Anterior cingulate cortex (tissue), 58 donors: ENCODE measurements at places on chromosomes 5 and 9.

GRCh38 chr5:136004436-136004835, 24.4 kb upstream of the TGFBI start:
- DNase-seq: no peak

DNA sequence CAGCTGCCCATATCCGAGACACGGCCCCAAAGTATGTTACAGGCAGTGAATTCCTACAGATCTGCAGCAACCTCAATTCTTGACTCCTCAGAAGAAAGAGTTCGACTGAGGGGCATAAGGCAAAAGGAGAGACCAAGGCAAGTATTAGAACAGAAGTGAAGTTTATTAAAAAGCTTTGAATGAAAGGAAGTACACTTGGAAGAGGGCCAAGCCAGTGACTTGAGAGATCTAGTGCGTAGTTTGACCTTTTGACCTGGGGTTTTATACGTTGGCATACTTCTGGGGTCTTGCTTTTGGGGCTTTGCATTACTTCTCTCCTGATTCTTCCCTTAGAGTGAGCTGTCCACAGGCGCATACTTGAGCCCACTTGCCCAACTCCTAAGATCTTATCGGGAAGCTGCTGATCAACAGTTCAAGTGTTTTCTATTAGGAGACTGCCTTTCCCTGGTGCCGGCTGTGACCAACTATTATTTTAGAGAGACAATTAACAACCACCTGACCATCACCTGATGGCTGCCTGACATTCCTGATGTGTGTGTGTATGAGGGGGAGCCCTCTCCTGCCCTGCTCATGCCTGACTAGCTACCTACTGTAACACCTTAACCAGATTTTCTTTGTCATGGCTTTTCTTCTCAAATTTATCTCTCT, 1.5 kb upstream of the DEPDC1B start:
- DNase-seq: no peak

- DNase-seq: no peak
Observed at GRCh38 chr5:67842806-67843205, 372.8 kb upstream of the PIK3R1 start.

DNA sequence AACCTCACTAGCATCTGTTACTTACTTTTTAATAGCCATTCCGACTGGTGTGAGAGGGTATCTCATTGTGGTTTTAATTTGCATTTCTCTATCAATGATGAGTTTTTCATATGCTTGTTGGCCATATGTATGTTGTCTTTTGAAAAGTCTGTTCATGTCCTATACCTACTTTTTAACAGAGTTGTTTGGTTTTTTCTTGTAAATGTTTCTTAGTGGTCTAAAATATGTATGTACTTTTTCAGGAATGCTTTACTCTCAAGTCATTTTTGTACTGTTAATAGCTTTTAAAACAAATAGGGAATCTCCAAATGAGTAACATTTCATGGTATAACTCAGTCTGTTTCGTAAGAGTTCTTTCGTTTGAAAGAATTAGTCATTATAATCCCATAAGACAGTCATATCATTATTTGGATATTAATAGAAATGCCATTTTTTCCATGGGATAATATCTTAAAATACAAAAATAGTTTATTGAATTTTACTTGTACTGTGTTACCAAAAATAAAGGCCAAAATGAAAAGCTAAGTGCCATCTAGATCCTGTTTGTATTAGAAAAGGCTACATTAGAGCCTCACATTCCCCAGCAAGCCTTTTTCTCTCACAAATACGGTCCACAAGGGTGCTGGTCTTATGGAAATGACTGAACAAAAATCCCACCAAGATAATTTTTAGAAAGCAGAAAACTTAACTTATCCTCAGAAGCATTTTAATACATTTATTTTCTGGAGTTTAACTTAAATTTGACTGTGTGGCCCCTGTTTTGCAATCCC, 247.7 kb downstream of the PJA2 start:
- no peak for DNase-seq

- no peak for DNase-seq
Observed at GRCh38 chr9:37730256-37730655, 23.3 kb upstream of the TRMT10B start.

GRCh38 chr9:127898433-127899127, 823 bp downstream of the ST6GALNAC6 start:
- no peak for DNase-seq

DNA sequence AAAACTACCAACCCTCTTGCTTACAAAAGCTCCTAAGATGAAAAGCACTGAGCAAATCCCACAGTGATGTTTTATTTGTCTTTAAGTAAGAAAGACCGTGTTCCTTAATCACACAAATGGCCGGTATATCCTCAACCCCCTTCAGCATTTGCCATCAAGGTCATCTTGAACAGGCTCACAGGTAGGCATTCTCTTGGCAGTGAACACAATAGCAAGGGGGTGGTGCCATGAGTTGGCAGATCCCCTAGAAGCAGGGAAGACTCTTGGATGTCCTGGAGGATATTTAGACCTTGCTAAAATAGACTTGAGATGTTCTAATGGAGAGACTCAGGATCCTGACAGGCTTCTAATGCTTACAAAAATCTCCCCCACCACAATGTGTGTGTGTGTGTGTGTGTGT, 323.0 kb downstream of the SPOCK1 start:
- DNase-seq: no peak

- DNase-seq: no peak
Observed at GRCh38 chr9:106932675-106933074, 69.7 kb downstream of the ZNF462 start.

DNA sequence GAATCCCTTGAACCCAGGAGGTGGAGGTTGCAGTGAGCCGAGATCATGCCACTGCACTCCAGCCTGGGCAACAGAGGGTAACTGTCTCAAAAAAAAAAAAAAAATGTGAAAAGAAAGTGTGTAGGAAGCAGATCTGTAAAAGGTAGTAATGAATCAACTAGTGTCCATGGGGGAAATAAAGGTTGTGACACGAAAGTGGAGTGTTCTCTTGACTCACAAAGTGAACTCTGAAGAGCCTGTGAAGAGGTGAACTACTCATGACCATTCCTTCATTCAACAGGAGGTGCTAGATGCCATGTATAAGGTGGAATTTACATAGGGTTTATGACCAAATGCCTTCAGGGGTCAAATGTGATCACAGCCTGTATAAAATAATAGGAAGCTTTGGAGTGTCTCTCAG, 12.8 kb downstream of the IQGAP2 start:
- DNase-seq: no peak

GRCh38 chr9:136624184-136624951, 38.3 kb upstream of the EGFL7 start:
- no peak for DNase-seq

DNA sequence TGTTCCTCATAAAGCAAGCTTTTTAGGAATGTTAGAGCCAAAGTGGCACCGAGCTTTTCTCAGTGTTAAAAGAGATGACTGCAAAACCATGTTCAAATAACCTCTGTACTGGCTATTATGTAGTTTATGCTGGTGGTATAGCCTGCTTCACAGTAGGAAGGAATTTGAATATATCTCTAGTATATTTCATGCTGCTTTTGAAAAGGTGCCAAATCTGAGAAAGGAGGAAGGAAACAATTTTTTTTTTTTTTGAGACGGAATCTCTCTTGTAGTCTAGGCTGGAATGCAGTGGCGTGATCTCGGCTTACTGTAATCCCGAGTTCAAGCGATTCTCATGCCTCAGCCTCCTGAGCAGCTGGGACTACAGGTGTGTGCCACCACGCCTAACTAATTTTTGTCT, 13.5 kb downstream of the CREBRF start:
- no peak for DNase-seq

DNA sequence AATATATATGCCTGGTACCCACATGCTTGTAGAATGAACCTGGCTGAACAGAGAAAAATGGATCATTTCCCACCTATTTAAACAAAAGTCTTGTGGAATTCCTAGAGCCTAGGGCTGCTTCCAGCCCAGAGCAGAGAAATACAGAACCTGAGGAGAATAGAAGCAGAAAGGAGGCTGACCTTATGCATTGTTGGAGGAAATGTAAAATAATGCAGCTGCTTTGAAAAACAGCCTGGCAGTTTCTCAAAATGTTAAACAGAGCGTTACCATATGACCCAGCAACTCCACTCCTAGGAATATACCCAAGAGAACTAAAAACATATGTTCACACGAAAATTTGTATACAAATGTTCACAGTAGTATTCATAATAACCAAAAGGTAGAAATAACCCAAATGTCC, 15.1 kb downstream of the MAPKAP1 start:
- no peak for DNase-seq

- no peak for DNase-seq
Observed at GRCh38 chr5:122129306-122129705, at the start of gene ZNF474. ZNF474 (plus strand) TSS chr5:122129546; CDS start chr5:122151991, 22,445 bp downstream.

GRCh38 chr9:114316605-114317230, 6.2 kb upstream of the ORM1 start:
- no peak for DNase-seq

- DNase-seq: no peak
Observed at GRCh38 chr5:2143646-2144353, 261.1 kb upstream of the IRX4 start.

DNA sequence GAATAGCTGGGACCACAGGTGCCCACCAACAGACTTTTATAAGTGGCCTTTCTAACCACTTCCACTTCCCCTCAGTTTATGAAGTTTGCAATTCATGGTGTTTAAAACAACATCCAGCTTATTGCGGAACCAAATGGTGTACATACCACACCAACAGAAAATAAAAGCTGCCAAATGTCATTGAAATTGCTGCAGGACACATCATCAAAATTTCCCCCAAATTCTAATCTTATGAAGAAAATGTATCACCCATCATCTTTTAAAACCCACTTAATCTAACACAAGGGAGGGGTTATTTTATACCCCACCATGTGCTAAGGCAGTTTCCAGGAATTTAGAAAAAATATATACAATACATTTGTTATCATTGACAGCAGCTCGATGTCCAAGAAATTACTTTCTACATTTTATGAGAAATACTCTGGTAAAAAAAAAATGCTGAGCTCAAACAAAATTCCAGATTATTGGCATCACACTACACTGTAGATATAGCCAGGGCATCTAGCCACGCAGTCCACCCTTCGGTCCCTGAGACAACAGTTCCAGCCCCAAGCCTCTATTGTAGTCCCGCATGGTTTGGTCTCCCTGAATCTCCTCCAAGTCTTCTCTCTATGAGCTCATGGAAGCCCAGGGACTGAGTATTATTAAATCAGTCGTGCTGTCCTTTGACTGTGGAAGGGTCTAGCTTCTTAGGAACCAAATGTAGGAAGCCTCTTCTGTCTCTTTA, 372.8 kb upstream of the SLC30A5 start:
- DNase-seq: no peak

DNA sequence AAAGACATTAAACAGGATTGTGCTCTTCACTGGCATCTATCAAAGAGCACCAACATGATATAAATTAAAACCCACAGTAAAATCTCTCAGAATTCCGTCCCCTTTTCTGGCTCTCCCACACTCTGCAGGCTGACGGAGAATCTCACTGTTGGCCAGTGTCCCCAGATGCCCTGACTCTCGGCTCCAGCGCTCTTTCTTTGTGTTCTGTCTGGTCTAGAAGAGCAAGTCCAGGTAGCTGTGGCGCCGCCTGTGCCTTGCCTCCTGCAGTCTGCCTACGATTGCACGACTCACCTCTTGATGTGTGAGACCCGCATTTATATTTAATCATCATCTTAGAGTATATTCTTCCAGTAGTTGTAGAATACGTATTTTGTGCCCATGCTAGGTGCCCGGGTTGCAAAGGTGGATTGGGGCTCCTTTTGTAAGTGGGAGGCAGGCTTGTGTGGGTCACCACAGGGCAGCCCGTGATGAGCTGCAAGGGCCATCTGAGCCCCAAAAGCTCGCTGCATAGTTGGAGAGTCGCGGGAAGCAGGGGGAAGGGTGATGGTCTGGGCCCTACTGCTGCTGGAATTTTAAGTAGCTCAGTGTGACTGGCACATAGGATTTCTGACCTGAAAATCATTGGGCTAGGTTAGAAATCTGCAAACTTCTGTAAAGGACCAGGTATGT, 55.6 kb downstream of the EHMT1 start:
- DNase-seq: no peak

DNA sequence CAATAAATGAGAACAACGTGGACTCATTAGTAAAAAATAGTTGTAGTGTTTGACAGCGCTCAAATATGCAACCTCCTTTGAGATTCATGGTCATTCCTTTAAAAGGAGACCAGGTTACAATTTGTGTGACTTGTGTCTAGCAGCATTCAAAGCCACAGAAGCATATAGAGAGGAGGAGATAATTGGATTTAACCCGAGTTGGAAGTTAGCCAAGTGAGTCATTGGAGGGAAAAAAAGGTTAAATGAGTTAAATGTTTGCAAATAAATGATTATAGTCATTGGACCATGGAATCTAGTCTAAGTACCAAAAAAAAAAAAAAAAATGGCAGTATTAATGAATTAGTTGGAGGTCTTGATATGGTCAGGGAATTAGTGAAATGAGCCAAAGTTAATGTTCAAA, 90.9 kb downstream of the ITGA1 start:
- DNase-seq: no peak

DNA sequence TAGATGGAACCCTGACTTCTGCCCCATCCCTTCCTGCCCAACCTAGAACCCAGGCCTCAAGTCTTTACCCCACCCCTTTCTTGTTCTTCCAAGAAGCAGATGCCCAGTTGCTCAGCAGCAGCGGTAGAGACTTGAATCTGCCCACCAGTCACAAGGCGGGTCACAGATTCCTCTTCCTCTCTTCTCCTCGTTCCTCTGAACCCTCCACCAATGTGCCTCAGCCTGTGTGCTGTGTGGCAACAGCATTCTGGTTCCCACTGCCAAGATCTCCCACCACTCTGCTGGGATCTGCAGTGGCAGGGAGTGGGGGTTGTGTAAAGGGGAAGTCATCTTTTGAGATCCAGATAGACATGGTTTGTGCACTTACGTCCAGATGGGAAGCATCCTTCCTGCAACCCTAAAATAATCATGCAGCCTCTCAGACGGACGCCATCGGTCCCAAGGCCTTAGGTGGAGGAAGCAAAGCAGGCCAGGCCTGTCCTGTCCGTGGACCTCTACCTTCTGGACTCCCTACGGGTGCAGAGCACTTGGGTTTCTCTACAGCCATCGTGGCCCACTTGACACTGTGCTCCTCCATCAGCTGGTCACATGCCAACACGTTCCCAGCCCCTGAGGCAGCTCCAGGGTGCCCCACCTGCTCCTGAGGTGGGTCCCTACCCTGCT, 7.7 kb upstream of the RPL26L1 start:
- no peak for DNase-seq

- no peak for DNase-seq
Observed at GRCh38 chr5:919356-920000, 26.8 kb downstream of the TRIP13 start.

DNA sequence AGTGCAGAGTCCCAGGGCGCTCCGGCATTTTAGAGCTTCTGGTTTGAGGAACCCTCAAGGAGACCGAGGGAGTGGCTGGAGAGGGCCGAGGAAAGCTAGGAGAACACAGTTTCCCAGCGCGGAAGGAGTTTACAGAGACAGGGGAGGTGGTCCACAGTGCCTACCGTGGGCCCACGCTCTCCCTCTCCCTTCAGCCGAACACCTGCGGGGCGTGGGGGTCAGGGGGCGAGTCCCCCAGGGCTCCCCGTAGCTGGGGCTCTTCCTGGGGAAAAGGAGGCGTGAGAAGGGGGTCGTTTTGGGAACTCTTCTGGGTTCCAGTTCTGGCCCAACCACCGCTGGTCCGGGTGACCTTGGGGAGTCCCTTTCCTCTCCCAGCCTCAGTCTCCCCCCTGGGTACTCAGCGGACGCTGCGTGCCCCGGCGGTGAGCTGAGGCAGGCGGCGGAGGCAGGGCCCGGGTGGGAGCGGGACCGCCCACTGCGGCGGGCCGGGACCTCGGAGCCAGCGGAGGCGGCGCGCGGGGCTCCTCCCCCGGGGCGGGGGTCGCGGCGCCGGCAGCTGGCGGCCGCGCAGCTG, 368 bp upstream of the FRMPD1 start:
- DNase-seq: no peak
